Vein endothelial cell (primary cell): ENCODE measurements at places on chromosomes 6 and 20. TPM values are rescaled to one million over a fixed set of nuclear protein-coding genes. Genes with fewer than 3 reads are reported as not detected.

VSX1 gene
- total RNA-seq: not detected in 2 replicates

EBF4 gene
- 0.19 and 0.98 TPM in 2 replicates for total RNA-seq

BMP6 gene
- total RNA-seq: 163 and 246 TPM in 2 replicates

CCM2L gene
- 14.9 and 16.7 TPM in 2 replicates for total RNA-seq
